ENCODE measurements at places on chromosomes 1 and 21. TPM values are rescaled to one million over a fixed set of nuclear protein-coding genes. Genes with fewer than 3 reads are reported as not detected.
A peak's percentile ranks its signal among the peaks of the same experiment; 100 is the strongest.

Gene CD48
- 20.5 TPM for total RNA-seq

Gene CRP
- total RNA-seq, result not detected

Gene KRTAP10-8
- not detected for total RNA-seq

Gene PALMD
- 25.2 TPM for total RNA-seq

DNA sequence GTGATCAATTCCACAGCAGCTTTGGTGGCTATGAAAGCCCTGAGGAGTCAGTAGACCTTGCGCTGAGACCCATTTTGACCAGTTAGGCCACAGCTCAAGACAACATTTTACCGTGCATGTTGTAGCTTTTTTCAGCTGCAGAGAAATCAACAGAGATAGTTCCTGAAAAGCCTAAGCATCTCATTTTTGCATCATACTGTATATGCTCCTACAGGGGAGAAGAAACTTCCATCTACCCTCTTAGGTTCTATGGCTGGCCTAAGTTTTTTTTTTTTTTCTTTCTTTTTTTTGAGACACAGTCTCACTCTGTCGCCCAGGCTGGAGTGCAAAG is 24.8 kb upstream of the EYA3 start:
- no peak for DNase-seq
- H3K4me1 ChIP-seq, result no peaks in the 10 kb centered on the region
- no peaks in the 10 kb centered on the region for H3K27me3 ChIP-seq
- H3K4me3 ChIP-seq, result no peak overlapping the region
- H3K27ac ChIP-seq, result no peak overlapping the region
- H3K36me3 ChIP-seq, result no peaks in the 10 kb centered on the region

DNA sequence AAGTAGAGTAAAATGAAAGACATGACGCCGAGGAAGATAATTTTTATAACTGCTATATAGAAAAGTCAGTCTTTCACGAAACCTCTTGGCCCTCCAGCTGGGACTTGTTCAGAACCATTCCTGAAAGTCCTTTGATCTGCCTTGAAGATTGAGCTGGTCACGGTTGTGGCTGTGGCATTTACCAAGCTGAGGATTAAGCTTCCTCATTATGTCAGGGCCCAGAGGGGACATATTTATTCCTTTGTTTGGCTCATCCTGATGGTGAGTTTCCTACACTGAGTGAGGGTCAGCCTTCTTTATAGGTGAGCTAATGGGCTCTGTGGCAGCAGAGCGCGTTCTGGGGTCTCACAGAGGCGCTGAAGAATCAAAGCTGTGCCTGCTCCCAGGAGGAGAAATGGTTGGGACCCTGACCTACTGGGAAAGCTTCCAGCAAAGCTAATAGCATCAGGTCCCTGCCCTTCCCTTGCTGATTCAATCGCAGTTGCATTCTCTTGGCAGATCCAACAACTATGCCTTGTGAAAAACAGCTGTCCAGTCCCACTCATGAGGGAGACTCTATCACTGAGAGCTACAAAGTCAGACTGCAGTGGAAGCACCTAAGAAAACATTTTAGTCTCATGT is 43.2 kb upstream of the PBX1 start:
- DNase-seq, result peak; percentile 33
- no peak overlapping the region for H3K27ac ChIP-seq

GRCh38 chr1:27005648-27006496 is 6.8 kb downstream of the TENT5B start:
- peaks cover 40% of the 10 kb centered on the region for H3K4me1 ChIP-seq
- H3K36me3 ChIP-seq, result no peaks in the 10 kb centered on the region
- no peak overlapping the region for H3K27ac ChIP-seq
- no peaks in the 10 kb centered on the region for H3K27me3 ChIP-seq
- H3K4me3 ChIP-seq, result no peak overlapping the region
- DNase-seq, result no peak

DNA sequence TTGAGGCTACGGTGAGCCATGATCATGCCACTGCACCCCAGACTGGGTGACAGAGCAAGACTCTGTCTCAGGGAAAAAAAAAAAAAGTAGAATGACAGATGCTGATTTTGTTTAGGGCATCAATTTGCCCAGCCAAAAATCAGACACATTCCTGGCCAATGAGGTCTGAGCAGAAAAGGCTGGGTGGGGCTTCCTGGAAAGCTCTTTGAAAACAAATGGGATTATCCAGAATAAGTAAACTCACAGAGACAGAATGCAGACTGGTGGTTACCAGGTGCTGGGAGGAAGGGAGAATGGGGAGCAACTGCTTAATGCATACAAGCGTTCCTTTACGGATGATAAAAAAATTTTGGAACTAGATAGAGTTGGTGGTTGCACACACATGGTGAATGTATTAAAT is 10.1 kb upstream of the CITED4 start:
- H3K27me3 ChIP-seq, result no peaks in the 10 kb centered on the region
- no peak for DNase-seq
- H3K4me1 ChIP-seq, result no peaks in the 10 kb centered on the region
- no peak overlapping the region for H3K27ac ChIP-seq

- peaks cover 14% of the 10 kb centered on the region for H3K4me1 ChIP-seq
- no peak overlapping the region for H3K4me3 ChIP-seq
- no peak for DNase-seq
- no peak overlapping the region for H3K27ac ChIP-seq
These were observed 37.7 kb upstream of the TMEM125 start for GRCh38 chr1:43232074-43232473.

DNA sequence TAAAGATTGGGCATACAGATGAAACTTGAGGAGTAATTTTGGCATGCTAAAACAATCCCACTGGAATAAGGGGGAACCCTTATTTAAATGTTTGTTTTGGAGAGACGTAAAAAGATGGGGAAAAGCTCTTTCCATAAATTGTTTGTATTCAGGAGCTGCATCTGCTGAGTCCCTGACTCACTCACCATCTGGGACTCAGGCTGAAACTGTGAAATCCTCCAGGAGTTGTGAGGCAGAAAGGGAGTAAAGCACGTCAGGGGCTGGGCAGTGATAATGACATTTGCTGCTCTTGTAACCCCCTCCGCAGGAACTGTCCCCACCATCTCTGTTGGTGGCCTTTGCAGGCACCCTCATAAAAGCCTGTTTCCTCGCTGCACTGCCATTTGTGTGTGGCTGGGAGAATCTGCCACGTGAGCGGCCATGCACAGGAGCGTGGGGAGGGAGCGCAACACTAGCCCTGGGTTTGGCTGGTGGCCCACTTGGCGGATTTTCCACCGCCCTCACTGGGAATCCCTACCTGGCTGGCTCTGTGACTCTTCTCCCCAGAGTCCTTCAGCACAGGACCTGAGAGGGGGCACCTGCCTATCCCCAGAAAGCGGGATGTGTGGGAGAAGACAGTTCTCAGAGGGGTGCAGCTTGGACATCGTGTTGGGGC is 45.3 kb downstream of the ZSCAN20 start:
- H3K4me3 ChIP-seq, result no peak overlapping the region
- no peak overlapping the region for H3K27ac ChIP-seq
- H3K4me1 ChIP-seq, result no peaks in the 10 kb centered on the region
- no peaks in the 10 kb centered on the region for H3K36me3 ChIP-seq

DNA sequence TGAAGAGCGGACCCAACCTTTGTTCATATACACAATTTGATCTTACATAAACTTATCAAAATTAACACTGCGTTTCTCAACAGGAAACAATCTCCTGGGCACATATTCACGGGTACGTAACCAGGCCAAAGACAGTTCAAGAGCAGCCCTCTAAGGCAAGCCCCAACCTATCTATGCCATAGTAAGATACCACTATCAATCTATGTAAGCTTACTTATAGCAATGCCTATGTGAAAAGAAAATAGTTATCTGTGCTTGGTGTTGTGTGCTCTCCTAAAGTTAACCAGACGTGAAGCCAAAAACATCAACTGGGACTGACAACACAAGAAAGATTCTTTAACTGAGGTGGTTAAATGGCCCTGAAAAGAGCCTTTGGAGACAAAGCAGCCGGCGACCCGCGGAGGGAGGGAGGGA is 49.4 kb upstream of the BOLA1 start:
- H3K4me3 ChIP-seq, result peak overlapping the region; percentile 58
- no peak overlapping the region for H3K27ac ChIP-seq
- H3K27me3 ChIP-seq, result no peaks in the 10 kb centered on the region
- no peak for DNase-seq
- H3K36me3 ChIP-seq, result no peaks in the 10 kb centered on the region
- H3K4me1 ChIP-seq, result peaks cover 17% of the 10 kb centered on the region

- no peaks in the 10 kb centered on the region for H3K4me1 ChIP-seq
- H3K27ac ChIP-seq, result no peak overlapping the region
- H3K27me3 ChIP-seq, result no peaks in the 10 kb centered on the region
These were observed 53.1 kb upstream of the CD55 start for GRCh38 chr1:207268337-207268736.

- H3K4me1 ChIP-seq, result no peaks in the 10 kb centered on the region
- H3K4me3 ChIP-seq, result no peak overlapping the region
- DNase-seq, result peak; percentile 69
- H3K36me3 ChIP-seq, result no peaks in the 10 kb centered on the region
These were observed 26.4 kb upstream of the ROR1 start for GRCh38 chr1:63747445-63747844.

- no peak overlapping the region for H3K4me3 ChIP-seq
- no peaks in the 10 kb centered on the region for H3K36me3 ChIP-seq
- no peak overlapping the region for H3K27ac ChIP-seq
- H3K4me1 ChIP-seq, result no peaks in the 10 kb centered on the region
These were observed 24.6 kb upstream of the KIF1B start for GRCh38 chr1:10185759-10186158.

GRCh38 chr1:19070197-19070651 is 113.7 kb upstream of the IFFO2 start:
- DNase-seq, result no peak
- H3K36me3 ChIP-seq, result peaks cover 11% of the 10 kb centered on the region
- no peaks in the 10 kb centered on the region for H3K27me3 ChIP-seq
- H3K27ac ChIP-seq, result no peak overlapping the region

DNA sequence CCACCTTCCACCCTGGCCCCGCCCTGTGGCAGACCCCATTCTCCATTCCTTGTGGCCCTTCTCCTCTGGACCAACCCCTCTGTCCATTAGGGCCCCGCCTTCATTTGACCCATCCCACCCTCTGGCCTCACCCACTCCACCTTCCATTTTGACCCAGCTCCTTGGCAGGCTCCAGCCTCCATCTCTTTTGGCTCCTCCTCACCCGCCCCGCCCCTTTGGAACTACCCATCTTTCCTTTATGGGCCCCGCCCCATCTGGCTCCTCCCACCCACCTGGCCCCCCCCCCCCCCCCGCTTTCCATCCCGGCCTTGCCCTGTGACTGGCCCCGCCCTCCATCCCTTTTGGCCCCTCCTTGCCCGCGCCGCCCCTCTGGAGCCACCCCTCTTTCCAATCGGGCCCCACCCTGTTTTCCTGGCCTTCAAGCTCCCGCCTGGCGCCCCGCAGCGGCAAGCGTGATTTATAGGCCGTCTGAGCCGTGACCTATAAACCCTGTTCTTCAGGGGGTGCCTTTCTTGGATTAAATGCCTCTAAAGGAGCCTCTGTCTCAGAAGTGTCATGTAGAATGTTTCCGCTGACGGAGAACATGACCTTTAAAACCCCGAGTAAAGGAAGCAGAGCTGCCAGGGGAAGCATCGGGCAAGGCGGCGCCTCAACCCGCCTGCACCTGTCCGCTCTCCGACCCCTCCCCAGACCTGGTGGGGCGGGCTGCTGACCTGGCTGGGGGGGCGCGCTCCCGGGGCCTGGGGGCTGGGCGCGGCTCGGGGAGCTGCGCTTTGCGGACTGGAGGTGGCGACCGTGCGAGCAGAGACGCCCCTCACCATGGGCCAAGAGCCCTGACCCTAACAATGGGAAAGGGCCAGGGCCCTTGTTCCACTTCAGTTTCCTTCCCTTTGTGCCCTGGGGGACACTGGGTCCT is 178.0 kb downstream of the CAMTA1 start:
- peak overlapping the region; percentile 46 for H3K4me3 ChIP-seq
- no peaks in the 10 kb centered on the region for H3K36me3 ChIP-seq
- peaks cover 7% of the 10 kb centered on the region for H3K4me1 ChIP-seq
- no peak overlapping the region for H3K27ac ChIP-seq
- peak; percentile 96 for DNase-seq
